ELF-1 (cell line): ENCODE measurements at places on chromosomes 3 and 15.

- DNase-seq: no peak
These were observed 400.9 kb downstream of the TBL1XR1 start for GRCh38 chr3:176796371-176796770.

DNA sequence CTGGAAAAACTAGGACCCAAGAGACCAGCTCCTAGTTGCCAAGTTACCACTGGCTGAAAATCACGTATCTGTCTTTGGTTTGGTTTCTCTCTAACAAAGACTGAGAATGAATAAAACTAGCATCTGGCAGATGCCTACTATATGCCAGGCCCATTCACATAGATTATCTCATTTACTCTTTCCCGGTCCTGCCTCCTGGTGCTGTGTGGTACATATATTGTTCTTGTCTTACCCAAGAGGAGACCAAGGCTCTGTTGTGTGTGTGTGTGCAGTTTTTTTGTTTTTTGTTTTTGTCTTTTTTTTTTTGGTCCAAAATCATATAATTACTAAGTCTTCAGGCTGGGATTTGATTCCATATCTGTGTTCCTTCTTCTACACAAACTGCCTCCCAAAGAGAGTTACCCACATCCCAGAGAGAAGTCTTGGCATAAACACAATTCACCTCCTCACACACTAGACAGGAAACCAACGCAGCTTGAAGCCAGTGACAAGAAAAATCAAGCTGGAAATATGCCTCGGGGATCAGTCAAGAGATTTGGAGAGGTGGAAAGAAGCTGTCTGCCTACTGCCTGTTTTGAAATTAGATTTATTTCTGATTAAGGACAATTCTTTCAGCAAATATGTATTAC lies 891 bp downstream of the AHSG start:
- no peak for DNase-seq

DNA sequence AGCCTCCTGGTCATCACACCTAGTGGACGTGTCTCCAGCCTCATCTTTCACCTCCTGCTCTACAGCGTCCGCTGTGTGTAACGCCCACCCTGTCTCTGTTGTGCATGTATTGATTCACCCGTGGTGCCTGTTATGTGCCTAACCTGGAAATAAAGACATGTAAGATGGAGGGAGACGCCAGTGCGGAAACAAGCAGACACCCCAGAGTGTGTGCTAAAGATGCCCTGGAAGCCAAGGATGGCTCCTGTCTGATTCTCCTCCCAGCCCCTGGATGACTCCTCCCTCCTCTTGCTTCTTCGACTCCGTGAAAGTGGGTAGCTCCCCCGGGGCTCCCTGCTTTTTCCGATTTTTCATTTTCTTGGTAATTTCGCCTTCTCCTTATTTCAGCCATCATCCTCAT lies 241.8 kb downstream of the ADAMTS17 start:
- DNase-seq: no peak

- DNase-seq: no peak
These were observed 112.1 kb downstream of the CMSS1 start for GRCh38 chr3:99929745-99930139.

DNA sequence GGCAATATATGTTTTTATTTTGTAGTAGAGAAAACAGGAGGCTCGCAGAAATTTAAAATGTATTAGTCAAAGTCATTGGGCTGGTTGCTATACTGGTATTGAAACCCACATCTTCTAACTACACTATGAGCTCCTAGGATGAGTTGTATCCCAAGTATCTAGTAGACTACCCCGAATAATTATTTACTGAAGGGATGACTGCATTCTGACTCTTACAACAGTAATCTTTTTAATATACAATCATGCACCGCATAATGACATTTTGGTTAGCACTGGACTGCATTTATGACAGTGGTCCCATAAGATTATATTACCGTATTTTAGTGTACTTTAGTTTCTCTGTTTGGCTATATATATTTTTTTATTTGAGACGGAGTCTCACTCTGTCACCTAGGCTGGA lies 15.3 kb downstream of the PIGB start:
- DNase-seq: no peak

DNA sequence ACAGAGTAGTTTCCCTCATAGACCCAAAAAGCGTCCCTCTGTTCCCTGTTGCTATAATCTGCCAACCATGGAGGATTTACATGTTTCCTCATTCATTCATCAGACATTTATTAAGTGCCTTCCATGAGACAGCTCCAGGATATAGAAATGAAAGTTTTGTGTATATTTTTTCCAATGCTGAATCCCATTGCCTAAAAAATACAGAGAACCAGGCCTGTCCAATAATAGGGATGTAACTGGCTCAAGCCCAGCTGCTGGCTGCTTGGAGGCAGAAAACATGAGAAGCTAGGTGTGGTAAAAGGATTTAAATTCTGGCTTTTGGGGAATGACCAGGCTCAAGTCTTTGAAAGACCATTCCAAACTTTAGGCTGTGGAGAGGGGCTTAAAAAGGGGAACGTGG lies 41.5 kb downstream of the RARB start:
- DNase-seq: no peak

DNA sequence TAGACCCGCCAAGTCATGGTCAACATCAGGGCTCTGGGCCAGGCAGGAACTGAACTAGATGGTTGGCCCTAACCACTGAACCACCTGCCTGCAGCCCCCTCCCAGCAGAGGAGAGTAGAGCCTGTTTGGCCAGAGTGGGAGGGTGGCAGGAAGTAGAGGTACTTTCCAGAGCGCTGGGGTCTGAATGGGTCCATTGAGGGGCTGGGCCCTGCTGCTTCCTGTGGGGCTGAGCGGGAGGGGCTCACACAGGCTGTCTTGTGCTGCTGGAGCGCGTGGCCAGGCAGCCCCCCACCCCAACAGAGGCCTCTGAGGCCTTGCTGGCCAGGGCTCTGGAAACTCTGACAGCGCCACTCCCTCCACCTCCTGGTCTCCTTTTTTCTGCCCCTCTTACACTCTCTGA lies 17.4 kb downstream of the CSPG4 start:
- peak; percentile 26 for DNase-seq

DNA sequence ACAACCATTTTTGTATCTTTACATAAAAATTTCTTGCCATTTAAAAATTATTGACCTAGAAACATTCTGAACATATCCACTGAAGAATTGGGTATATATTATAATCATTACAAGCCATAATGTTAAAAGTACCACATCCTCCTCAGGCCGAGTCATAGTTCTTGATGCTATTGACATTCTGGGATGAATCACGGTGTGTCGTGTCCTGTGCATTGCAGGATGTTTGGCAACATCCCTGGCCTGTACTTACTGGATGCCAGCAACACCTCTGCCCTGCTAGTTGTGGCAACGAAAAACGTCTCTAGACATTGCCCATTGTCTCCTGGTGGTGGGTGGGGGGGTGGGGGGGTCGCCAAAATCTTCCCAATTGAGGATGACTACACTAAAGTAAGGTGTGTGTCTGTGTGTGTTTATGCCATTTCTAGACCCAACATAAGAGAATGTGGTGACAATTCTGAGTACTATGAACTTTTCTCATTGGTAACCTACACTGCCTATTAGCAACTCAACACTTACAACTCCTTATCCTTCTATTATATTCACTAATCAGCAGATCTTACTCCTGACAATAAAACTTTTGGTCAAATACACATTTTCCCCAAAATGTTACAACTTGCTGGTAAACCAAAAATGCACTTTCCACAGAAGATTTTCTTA lies 471.6 kb downstream of the FOXP1 start:
- DNase-seq: no peak

GRCh38 chr3:104198131-104198530 lies 1168.6 kb upstream of the ALCAM start:
- DNase-seq: no peak

GRCh38 chr15:70545526-70545925 lies 217.8 kb downstream of the UACA start:
- no peak for DNase-seq

DNA sequence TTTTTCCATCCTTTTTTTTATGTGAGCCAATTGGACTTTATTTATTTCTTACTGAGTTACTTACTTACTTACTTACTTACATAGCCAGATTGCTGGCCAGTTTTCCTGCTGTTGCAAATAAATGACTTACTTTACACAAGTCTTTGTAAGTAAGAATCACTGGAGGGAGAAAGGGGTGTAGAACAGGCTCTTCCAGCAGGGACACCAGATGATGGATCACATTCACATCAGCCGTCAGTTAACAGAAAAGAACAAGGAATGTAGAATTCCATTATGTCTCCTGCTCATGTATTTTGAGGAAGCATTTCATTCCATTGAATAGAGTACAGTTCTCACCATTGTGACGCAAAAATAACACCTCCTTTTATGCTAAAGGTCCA lies 188.6 kb downstream of the FNDC3B start:
- peak; percentile 20 for DNase-seq

DNA sequence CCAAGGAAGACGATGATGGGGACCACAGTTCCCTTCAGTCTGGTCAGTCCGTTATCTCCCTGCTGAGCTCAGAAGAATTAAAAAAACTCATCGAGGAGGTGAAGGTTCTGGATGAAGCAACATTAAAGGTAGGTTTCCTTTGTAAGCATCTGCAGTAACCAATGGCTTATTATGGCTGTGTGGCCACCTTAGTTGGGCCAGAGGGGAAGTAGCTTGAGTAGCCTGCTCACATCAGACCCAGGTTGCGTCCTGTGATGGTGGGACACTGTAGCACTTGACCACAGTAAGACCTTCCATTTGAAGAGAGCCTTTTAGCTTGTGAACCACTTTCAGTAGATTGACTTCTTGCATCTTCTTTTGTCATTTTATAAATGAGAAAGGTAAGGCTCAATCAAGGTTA lies 22.6 kb downstream of the STARD5 start:
- DNase-seq: no peak

DNA sequence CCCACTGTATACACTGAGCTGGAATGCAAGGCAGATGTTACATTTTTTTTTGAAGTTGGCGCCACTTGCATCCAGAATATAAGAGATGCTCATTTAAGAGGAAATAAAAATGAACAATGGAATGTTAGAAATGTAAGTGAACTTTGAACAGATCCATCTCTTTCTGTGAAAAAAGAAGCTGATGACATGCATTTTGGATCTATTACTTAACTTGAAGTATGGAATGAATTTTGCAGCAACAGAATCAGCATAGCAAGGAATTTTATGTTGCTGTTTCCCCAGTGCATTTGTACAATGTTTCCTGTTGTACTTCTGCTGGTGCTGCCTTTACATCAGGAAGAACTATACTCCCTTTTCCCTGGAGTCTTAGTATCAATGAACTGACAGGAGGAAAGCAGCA lies 178.2 kb downstream of the LSAMP start:
- no peak for DNase-seq

GRCh38 chr15:49438962-49439631 lies 16.1 kb downstream of the FGF7 start:
- DNase-seq: no peak

DNA sequence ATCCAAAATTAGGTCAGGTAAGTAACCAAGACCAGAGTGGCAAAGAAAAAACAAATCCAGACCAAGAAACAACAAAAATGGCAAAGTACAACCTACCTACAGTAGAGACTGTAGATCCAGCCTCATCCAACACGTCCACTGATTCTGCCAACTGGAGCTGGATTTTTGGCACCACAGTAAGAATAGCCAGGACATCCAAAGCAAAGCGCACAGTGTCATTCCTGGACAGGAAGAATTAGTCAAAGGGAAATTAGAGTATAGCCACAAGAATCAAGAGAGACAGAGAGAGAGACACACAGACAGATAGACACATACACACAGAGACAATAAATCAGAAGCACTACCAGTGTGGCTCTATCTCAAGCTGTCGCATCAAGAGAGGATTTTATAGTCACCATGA lies 31.1 kb downstream of the RBM15B start:
- DNase-seq: no peak

- no peak for DNase-seq
These were observed 465.4 kb downstream of the GBE1 start for GRCh38 chr3:81295906-81296577.

DNA sequence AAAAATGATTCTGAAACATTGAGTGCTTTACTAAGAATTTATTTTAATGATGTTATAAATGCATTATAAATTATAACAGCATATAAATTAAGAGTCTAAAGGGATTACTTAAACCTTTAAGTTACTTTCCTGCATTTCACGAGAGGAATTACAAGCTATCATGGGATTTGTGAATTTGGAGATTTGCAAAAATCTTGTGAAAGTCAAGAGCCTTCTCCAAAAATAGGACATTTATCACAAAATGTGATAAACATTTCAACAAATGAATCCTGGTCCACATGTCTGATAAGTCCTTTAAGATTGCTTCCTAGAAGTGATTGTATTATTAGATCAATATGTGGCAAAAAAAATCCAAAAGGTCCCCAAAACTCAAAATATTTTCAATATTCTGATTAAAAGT lies 154.5 kb downstream of the ATP8B4 start:
- no peak for DNase-seq

GRCh38 chr3:192986379-192986778 lies 68.7 kb upstream of the MB21D2 start:
- no peak for DNase-seq

GRCh38 chr3:193836918-193837317 lies 243.9 kb downstream of the OPA1 start:
- DNase-seq: no peak

DNA sequence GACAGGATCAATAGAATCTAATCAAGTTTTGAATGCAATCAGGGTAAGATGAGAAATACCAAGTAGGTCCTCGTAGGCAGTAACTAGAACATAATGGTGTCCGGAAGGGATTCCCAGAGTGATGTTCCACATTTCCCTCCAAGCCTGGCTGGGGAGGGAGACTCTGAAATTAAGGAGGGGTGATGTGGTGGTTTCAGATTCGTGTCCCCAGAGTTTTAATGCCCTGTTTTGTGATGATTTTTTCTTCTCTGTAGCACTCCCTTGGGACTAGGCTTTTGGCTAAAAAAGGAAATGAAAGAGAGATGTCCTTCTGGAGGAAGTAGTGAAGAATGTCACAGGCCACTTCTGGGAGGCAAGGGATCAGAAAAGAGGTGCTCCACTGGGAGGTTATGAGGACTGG lies 108.3 kb upstream of the CACNA2D3 start:
- no peak for DNase-seq

DNA sequence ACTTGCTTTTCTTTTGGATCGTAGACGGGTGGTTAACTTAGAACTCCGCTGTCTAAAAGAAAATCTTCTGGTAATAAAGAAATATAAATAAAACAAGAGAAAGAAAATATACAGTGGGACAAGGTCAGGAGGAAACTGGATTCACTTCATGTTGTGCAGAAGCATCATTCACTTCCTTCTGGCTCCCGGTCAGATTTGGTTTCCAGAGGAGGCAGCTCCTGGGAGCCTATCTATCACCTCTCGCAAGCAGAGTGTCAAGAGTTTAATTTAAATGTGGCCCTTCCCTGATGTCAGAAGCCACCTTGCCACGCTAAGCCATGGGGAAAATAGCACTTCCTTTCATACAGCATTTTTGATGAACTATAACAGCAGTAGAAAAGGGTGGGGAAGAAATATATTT lies 139.1 kb downstream of the NSMCE3 start:
- DNase-seq: no peak

DNA sequence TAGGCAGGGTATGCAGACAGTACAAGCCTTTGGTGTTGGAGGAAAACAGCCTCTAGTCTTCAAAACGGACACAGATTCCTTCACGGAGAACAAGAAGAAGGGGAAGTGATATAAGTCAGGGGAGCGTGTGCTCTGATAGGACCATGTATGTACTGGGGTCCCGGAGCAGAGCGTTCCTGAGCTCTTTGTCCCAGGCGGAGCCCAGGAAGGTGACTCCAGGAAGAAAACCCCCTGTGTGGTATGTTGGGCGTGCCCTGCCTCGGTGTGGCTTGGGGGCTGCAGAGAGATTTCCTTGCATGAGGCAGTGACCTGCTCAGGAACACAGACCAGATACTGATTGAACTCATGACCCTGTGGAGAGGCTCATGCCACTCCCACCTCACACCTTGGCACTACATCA lies 21.7 kb downstream of the MELTF start:
- DNase-seq: no peak

- DNase-seq: no peak
These were observed 103.1 kb downstream of the KLHL25 start for GRCh38 chr15:85691350-85692240.
